ENCODE measurements at places on chromosomes 5 and 9. TPM values are rescaled to one million over a fixed set of nuclear protein-coding genes. Genes with fewer than 3 reads are reported as not detected.

The GCNT1 gene
- 3.0 TPM for total RNA-seq

The TTC16 gene
- under 0.01 TPM for total RNA-seq

The MAPK9 gene
- 29.7 TPM for total RNA-seq

The PCDHAC2 gene
- total RNA-seq: 0.15 TPM

The IFNA13 gene
- not detected for total RNA-seq

The F12 gene
- total RNA-seq: 0.90 TPM

The CATSPER3 gene
- not detected for total RNA-seq

The LCP2 gene
- total RNA-seq: not detected

The CSF1R gene
- not detected for total RNA-seq

The ZDHHC11B gene
- total RNA-seq: 0.12 TPM

The PCDHGA3 gene
- 0.23 TPM for total RNA-seq

The CRB2 gene
- not detected for total RNA-seq

The QRFP gene
- total RNA-seq: not detected

The UBE2QL1 gene
- total RNA-seq: 0.12 TPM

The WDR31 gene
- 0.83 TPM for total RNA-seq

The PCDHA4 gene
- total RNA-seq: 0.23 TPM

The MYOT gene
- not detected for total RNA-seq

The EGFLAM gene
- total RNA-seq: 2.1 TPM

The ZBTB34 gene
- 4.4 TPM for total RNA-seq

The EDIL3 gene
- total RNA-seq: 24.7 TPM

The ADCY2 gene
- under 0.01 TPM for total RNA-seq

The CKS2 gene
- 45.9 TPM for total RNA-seq

The DNAI1 gene
- total RNA-seq: not detected

The C5orf46 gene
- total RNA-seq: not detected

The MSX2 gene
- 0.08 TPM for total RNA-seq

The FIBCD1 gene
- 2.4 TPM for total RNA-seq

The FREM1 gene
- total RNA-seq: under 0.01 TPM

The PAPPA gene
- total RNA-seq: 62.5 TPM

The TOR2A gene
- 2.8 TPM for total RNA-seq

The TAF11L12 gene
- total RNA-seq: not detected

The PCDHA13 gene
- 0.59 TPM for total RNA-seq

The SLC6A7 gene
- not detected for total RNA-seq

The BTNL8 gene
- not detected for total RNA-seq

The GAS1 gene
- 0.15 TPM for total RNA-seq

The TERT gene
- not detected for total RNA-seq

The ORM2 gene
- total RNA-seq: not detected

The KCNMB1 gene
- total RNA-seq: not detected

The SIMC1 gene
- total RNA-seq: 2.5 TPM

The ZNF883 gene
- 2.6 TPM for total RNA-seq

The ARHGEF37 gene
- 1.4 TPM for total RNA-seq

The IL9 gene
- total RNA-seq: not detected

The DRD1 gene
- 0.70 TPM for total RNA-seq

The SHC3 gene
- 36.8 TPM for total RNA-seq

The RAD23B gene
- 92.1 TPM for total RNA-seq

The SYNPO gene
- total RNA-seq: 0.59 TPM

The CCL27 gene
- total RNA-seq: 0.47 TPM

The FUT7 gene
- not detected for total RNA-seq

The LMX1B gene
- not detected for total RNA-seq

The PPP6C gene
- 9.5 TPM for total RNA-seq

The UIMC1 gene
- 17.9 TPM for total RNA-seq

The SNCAIP gene
- not detected for total RNA-seq

The SLC46A2 gene
- not detected for total RNA-seq

The SLCO6A1 gene
- total RNA-seq: not detected

The CYLC2 gene
- not detected for total RNA-seq

The SIT1 gene
- 0.15 TPM for total RNA-seq

The CNTNAP3B gene
- 25.9 TPM for total RNA-seq

The SLC45A2 gene
- total RNA-seq: not detected
